ENCODE measurements at places on chromosomes 5 and 9. TPM values are rescaled to one million over a fixed set of nuclear protein-coding genes. Genes with fewer than 3 reads are reported as not detected.

Gene ABLIM3
- 0.08 TPM for total RNA-seq

GRCh38 chr9:15299374-15299939 is 7.6 kb downstream of the TTC39B start:
- peak; percentile 70 for DNase-seq

Gene NAIP
- 12.3 TPM for total RNA-seq

Gene BTNL9
- total RNA-seq, result not detected

Gene TTC23L
- total RNA-seq, result not detected

Gene GMCL2
- total RNA-seq, result not detected

Gene C5orf52
- not detected for total RNA-seq

DNA sequence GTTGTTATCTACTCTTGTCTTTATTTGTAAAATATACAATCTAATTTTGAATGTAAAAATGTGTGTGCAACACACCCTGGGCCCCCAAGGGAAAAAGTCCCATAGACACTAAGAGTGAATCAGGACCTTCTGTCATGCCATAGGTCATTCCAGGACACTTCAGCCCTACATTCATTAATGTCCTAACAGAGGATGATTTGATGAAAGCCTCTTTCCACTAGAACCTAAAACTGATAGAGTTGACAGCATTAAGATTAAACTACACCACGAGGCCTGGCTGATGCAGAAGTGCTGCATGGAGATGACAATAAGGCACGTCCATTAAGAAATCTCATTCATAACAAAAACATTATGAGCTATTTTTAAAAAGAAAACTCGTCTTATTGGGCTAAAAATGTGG is 46.2 kb downstream of the FRMD3 start:
- no peak for DNase-seq

- DNase-seq, result no peak
Observed at GRCh38 chr9:107976767-107977166, 487.2 kb upstream of the KLF4 start.

Gene PCDHA1
- total RNA-seq, result not detected

DNA sequence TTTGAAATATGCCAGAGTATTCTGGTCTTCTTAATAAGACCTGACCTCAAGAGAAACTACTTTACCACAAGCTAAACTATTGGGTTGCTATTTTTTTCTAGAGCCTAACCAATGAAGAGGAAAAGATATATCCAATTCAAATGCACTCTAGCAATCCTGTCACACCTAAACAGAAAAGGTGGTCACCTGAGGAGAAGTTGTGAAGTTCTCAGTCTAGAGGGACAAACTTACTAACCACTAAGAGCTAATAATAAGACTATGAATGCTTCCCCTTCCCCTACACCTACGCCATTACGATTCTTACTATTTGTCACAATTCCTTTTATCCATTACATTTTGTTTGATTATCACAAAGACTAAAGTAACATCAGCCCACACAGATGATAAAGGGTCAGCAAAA is 29.7 kb downstream of the RLN2 start:
- no peak for DNase-seq

DNA sequence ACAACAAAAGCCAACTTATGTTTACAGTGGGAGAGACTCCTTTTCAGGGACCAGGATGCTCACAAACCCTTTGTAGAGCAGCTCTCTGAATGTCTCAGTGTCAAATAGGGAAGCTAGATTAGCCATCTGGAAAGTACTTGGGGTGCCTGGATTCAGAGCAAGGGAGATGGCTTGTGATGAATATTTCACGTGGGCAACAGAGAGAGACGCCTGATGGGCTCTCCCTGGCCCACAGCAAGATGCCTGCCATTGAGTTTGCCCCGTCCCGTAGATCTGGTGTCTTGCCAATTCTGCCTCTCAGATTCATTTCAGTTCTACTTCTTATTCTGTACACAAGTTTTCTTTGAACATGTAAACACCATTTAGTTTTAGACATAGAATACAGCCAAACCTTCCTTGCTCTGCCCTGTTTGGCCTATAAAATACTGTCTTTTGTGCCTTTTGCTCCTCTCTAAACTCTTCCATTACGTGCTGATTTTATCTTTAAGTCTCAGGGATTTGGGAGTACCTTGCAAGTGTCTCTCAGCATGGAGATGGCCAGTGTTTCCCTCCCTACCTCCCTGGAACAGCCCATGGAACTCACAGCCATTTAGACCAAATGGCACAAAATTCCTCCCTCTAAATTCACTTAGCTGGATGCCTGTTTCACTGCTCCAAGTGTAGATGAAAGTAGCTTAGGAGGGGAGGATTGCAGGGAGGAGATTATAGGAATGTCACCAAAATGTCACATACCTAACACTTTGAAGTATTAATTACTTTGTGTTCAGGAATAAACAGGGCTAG is 234.3 kb downstream of the SAXO1 start:
- no peak for DNase-seq

DNA sequence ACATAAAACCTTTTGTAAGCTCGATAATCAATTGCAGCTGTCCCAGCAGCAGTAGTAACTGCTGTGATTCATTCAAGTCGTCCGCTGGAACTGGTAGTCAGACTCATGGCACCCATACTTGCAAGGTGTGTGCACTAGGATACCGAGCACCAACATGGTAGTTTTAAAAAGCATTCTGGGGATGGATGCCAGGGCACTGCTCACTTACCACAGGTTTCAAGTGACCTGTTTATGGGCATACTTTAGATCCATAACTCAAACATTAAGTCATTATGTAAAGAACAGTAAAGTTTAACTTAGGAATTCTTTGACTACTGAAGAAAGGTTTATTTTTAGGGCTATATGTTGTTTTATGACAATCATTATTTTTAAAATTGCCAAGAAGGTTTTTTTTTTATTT is 2277.6 kb downstream of the MAT2B start:
- no peak for DNase-seq

DNA sequence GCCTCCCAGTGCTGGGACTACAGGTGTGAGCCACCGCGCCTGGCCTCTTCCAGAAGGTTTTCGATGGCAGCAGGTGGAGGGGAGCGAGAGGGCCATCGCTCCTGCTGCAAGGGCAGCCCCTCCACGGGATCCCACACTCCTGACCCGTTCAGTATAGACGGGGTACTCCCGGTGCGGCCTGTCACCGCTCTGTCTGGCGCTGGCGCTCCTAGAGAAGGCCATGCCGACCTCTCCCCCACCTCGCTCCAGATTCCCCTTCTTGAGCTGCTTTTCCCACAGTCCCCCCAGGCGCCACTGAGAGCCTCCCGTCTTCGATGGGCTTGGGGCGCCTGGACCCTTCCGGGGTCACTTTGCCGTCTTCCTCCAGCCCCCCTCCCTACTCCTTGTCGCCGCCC is 4.3 kb upstream of the SQSTM1 start:
- DNase-seq, result no peak

- peak; percentile 81 for DNase-seq
Observed at GRCh38 chr5:1140171-1140817, 28.4 kb upstream of the SLC12A7 start.

GRCh38 chr5:172833686-172834414 is at the start of gene ERGIC1:
Gene ERGIC1, plus strand, starts transcription at chr5:172834251. Its CDS starts 163 bp downstream, at chr5:172834414.
- peak; percentile 77 for DNase-seq

Gene NKD2
- total RNA-seq, result 3.7 TPM

GRCh38 chr9:16701347-16701746 is 169.1 kb downstream of the BNC2 start:
- DNase-seq, result no peak

- no peak for DNase-seq
Observed at GRCh38 chr5:136781464-136781863, 416.1 kb upstream of the TRPC7 start.

DNA sequence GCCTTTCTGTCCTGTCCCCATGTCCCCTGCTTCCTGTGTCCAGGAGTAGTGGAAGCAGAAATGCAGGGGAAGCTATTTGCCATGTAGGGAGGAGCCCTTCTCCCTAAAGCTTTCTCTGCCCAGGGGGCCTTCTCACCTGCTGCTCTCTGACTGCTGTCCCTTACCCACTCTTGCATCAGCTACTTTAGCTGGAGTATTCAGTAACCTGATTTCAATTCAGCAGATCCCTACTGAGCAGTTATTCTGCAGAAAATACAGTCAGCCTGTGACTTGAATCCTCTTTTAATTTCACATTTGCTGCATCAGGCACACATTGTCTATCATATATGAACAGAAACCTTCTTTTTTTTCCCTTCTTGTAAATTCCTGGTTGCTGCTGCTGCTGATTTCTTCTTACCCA is 90.4 kb downstream of the MVB12B start:
- no peak for DNase-seq

GRCh38 chr5:20331826-20332225 is 343.8 kb upstream of the CDH18 start:
- DNase-seq, result no peak

DNA sequence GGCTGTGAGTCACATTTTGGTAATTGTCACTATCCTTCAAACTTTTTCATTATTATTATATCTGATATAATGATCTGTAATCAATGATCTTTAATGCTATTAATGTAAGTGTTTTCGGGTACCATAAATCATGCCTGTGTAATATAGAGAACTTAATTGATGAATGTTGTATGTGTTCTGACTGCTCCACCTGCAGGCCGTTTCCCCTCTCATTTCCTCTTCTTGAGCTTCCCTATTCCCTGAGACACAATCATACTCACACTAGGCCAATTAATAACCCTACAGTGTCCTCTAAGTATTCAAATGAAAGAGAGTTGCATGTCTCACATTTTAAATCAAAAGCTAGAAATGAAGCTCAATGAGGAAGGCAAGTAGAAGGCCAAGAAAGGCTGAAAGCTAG is 420.9 kb upstream of the SGCD start:
- no peak for DNase-seq

DNA sequence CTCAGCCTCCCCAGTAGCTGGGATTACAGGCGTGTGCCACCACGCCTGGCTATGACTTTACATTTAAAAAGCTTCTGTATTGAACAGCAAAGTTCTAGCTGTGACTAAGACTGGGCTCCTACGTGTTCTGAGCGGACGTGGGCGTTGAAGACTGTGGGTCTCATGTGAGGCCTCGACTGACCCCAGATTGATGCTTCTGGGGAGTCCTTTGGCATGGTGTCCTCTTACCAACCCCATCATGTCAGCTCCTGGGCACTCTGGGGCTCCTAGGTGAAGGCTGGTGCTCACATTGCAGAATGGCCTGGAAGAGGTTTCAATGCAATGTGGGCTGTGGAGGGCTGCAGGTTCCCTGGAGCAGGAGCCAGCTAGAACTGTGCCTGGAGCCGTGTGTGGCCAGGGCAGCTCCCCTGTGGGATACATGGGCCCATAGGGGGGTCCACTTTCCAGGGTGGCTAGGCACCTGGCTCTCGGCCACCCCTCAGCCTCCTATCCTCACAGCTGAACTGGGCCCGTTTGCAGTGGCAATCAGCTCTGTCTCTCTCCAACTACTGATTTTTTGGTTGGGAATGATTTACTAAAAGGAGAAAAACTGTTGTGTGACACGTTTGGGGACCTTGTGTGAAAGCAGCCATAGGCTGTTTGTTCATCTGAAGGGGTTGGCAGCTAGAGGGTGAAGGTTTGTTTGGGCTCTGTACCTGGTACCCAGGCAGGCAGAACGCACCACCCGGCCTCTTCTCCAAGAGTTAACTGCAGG is 29.7 kb downstream of the SLC25A25 start:
- DNase-seq, result no peak

Gene GRM6
- total RNA-seq, result not detected

DNA sequence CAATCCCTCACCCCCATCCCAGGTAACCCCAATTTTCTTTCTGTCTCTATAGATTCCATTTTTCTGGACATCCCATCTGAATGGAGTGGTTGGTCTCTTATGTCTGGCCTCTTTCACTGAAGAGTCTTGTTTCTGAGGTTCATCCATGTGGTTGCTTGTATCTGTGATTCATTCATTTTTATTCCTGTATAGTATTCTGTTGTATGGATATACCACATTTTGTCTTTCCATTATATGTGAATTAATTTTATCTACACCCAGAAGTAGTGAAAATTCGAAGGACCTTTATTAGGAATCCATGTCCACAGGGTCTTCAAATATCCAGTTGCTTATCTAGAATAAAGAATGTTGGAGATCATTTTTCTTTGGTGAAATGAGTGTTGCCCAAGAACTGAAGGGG is 207.6 kb upstream of the MSX2 start:
- DNase-seq, result no peak

Gene STX17
- 37.3 TPM for total RNA-seq

- no peak for DNase-seq
Observed at GRCh38 chr5:137995077-137995748, 37.7 kb downstream of the FAM13B start.

Gene CEL
- 1.4 TPM for total RNA-seq

Gene TRIO
- 8.1 TPM for total RNA-seq

Gene BRINP1
- total RNA-seq, result not detected

DNA sequence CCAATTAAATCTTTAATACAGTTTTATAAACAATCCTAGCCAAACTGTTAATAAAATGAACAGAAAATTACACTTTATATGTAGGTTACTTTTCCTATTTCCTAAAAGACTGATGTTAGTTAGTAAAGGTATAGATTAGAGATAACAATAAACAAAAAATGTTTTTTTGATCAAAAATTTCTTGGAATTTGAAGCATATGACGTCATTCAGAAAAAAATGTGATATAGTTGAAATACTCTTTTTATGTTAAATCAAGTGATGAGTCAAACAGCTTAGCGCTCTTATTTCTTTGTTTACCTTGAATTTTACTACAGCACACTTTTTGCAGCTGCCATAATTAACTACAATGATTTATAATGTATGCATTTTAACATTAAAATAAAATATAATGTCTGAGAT is 195.8 kb downstream of the SLC12A2 start:
- no peak for DNase-seq

GRCh38 chr5:109580225-109580624 is 109.5 kb upstream of the MAN2A1 start:
- DNase-seq, result no peak

Gene SOX30
- total RNA-seq, result 0.18 TPM

Gene GFRA3
- total RNA-seq, result not detected

DNA sequence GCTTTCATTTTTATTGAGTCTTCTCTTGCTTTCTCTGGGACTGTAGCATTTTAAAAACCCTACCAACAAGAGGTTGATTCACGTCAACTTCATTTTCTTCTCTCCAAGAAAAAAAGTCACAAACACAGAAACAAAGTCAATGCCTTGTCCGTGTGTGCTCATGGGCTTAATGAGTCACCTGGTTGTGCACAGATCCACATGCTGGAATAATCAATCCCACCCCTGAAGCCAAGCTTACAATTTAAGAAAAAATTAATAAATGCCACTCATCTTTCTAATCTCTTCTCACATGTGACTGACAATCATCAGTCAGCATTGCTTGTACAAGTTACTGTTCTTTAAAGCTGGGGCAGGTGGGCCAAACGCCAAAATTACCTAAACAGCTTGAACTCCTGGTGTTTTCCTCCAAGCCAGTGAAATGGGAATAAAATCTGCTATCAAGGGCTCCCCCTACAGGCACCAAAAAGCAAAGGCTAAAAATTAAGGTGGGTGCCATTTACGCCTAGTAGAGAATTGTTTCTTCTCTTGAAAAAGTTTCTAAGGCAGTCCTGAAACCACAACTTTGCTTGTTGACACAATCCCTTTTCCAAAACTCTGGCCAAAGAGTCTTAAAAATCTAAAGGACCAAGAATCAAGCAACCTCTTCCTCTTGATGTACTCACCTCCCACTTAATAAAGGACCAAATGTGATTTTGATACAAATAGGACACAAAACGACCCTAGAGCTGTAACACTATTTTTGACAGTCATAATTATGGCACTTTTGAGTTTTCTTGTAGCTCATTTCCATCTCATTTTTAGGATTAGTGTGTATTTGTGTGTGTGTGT is 21.3 kb downstream of the TRMO start:
- no peak for DNase-seq
